ENCODE measurements at places on chromosomes 4 and X.

- DNase-seq = peak; percentile 0
Observed at GRCh38 chr4:36551697-36552214, 270.3 kb downstream of the DTHD1 start.

GRCh38 chr4:113979905-113980615, 613 bp upstream of the ARSJ start:
- DNase-seq = no peak

GRCh38 chr4:37634180-37634579, 52.0 kb downstream of the RELL1 start:
- DNase-seq = no peak

DNA sequence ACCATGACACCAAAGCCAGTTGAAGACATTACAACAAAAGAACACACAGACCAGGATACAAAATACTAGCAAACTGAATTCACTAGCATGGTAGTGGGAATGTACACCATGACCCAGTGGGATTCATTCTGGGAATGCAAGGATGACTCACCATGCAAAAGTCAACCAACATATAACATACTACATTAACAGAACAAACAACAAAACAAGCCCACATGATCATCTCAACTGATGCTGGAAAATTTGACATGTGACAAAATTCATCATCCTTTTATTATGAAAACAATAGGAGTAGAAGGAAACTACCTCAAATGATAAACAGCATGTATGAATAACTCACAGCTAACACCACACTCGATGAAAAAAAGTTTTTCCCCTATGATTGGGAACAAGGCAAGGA, 190.2 kb downstream of the DCLK2 start:
- DNase-seq = no peak

DNA sequence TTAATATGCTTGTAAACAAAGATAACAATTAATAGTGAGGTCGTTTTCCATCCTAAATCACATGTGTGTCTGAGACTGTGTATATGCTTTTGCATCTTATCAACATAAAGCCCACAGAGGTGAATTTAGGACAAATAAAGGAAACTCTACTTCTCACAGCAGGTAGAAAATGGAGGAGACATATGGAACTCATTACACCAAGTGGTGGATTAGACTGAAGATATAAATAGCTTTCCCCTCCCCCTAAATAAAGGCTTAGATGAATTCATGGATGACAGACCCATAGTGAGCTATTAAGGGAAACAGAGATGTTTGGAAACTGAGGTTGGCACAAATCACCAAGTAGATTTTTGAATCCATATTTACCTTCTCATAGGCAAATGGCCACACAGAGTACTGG, 79.7 kb downstream of the GRIA3 start:
- DNase-seq = no peak

- DNase-seq = no peak
Observed at GRCh38 chrX:43581888-43582539, 74.1 kb upstream of the MAOA start.

- DNase-seq = no peak
Observed at GRCh38 chr4:76108467-76109181, 34.1 kb downstream of the ART3 start.

- peak; percentile 52 for DNase-seq
Observed at GRCh38 chrX:107659768-107660167, 31.5 kb downstream of the PRPS1 start.

Data from CD4-positive, alpha-beta T cell treated with Interleukin-21 for 1 hour (primary cell).